Bronchial epithelial cell (primary cell): ENCODE measurements at places on chromosomes 1 and 21. TPM values are rescaled to one million over a fixed set of nuclear protein-coding genes. Genes with fewer than 3 reads are reported as not detected.

EPHB2 gene
- 10.0 and 16.4 TPM in 2 replicates for total RNA-seq

TLR5 gene
- 0.79 and 2.2 TPM in 2 replicates for total RNA-seq

GRCh38 chr1:228861832-228862180 lies 126.5 kb downstream of the RHOU start:
- DNase-seq = no peak

- peak; percentile 50 for DNase-seq
Measured at GRCh38 chr1:64282351-64282750, 78.9 kb downstream of the UBE2U start.

MMP23B gene
- 0.26 and 0.38 TPM in 2 replicates for total RNA-seq

- DNase-seq = no peak
Measured at GRCh38 chr1:157925419-157926166, 67.9 kb upstream of the KIRREL1 start.

DNA sequence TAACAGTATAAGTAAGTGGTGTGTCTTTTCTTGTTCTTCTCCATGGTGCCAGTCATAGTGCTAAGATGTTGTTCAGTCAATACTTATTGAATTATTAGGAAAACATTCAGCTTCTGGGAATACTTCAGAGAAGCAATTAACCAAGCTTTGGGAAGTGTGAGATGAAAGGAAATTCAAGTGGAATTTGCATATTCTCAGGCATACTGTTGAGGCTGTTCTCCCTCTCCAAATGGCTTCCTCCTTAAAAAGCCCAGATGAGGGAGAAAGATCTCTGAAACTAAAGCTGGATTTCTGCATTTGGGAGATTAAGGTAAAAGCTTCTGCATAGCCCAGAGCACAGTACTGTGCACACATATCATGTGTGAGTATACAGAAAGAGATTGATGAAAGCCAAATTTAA lies 73.4 kb downstream of the MACF1 start:
- DNase-seq = no peak
